CD4-positive, CD25-positive, alpha-beta regulatory T cell (primary cell): ENCODE measurements at places on chromosomes 7 and 10. TPM values are rescaled to one million over a fixed set of nuclear protein-coding genes. Genes with fewer than 3 reads are reported as not detected.

DNA sequence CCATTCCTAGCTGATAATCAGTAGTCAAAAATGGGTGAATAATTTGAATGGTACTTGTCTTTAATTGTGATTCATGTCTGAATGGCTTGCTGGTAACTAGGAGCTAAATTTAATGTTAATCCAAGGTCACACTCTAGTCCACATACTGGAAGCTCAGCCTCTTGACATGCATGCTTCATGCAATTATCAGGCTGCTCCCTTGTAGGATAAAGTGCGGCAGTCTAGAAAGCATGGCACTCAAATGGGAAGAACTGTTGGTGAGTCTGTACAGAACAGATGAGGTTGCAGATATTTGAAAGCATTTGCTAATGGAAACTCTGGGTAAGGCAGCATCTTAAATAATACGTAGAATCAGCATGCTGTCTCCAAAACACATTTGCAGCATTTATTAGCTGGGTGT, 499.4 kb downstream of the AUTS2 start:
- no peak for DNase-seq

DNA sequence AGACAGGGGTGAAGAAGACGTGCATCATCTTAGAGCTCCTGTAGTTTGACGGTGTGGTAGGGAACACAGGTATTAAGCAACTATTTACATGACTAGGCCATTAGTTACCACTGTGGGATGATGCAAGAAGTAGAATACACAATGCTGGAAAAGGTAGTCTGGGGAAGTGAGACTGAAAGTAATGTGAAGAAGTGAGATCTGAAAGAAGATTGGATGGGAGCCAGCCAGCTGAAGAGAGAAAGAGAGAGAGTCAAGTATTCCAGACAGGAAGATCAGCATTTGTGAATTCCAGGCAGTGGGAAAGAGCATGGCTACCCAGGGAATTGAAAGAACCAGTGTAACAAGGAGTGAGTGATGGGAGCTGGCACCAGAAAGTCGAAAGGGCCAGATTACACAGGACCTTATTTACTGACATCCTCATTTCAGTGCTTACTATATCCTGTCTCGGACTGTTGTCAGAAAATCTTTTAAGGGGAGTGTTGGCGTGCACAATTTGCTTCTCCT, 4.0 kb upstream of the CFAP58 start:
- no peak for DNase-seq

DNA sequence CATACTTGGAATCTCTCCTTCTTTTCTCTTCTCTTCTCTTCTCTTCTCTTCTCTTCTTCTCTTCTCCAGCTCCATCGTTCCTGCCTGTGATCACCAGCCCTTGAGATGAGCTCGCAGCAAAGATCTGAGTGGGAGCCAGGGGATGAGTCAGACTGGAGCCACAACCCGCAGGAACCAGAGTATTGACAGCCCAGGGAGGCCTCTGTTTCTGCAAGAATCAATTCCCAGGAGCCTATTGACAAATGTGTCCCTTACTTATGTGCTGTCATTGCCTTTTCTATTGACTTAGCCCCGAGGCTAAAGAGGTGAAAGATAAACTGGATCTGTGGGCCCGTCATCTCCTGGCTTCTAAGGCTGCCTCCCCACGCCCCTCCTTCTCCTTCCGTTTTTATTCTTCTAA, 13.1 kb upstream of the HABP2 start:
- no peak for DNase-seq

DNA sequence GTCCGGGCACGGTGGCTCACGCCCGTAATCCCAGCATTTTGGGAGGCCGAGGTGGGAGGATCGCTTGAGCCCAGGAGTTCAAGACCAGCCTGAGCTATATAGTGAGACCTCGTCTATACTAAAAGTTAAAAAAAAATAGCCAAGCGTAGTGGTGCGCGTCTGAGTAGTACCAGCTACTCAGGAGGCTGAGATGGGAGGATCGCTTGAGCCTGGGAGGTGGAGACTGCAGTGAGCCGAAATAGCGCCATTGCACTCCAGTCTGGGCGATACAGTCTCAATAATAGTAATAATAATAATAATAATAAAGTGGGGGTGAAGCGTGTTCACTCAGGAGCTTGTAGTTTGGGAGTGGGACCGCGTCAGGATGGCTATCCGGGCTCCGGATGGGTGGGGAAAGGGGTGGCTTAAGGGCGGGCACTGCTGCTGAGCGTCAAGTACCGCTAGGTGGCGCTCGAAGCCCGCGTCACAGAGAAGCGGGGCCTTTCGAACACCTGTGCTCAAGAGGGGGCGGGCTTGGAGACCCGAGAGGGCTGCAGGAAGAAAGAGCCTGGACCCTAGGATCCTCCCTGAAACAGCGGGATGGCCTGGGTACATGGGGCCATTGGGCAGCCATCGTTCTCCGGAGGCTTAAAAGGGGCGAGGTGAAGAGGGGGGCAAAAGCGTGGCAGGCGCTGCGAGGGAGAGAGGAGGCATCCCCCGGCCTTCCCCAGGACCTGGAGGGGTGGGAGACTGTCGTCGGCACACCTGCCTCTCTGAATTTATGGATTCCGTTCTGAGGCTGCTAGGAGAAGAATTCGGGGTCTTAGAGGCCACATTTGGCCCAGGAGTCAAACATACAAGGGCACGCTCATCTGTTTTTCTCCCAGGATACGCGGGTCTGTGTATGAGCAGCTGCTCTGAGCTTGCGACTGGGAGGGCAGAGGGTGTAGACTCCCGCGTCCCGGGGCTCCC, 14.5 kb downstream of the LBX1 start:
- peak; percentile 58 for DNase-seq

GRCh38 chr7:139264220-139264619, 33.2 kb downstream of the UBN2 start:
- DNase-seq, result no peak

DNA sequence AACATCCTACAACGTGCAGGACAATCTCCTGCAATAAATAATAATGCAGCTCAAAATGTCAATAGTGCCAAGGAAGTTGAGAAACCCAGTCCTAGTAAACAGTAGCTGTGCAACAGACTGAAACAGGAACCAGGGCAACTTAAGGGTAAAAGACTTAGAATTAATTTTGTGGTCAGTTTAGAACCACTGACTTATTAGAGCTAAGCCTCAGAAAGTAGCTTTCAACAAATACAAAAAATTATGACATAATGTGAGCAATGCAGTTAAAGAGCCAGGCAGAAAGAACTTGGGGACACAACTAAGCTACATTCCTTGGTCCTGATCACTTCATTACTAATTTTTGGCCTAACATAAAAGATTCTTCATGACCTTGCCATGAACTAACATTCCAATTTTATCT, 195.4 kb downstream of the MACC1 start:
- DNase-seq, result no peak

DNA sequence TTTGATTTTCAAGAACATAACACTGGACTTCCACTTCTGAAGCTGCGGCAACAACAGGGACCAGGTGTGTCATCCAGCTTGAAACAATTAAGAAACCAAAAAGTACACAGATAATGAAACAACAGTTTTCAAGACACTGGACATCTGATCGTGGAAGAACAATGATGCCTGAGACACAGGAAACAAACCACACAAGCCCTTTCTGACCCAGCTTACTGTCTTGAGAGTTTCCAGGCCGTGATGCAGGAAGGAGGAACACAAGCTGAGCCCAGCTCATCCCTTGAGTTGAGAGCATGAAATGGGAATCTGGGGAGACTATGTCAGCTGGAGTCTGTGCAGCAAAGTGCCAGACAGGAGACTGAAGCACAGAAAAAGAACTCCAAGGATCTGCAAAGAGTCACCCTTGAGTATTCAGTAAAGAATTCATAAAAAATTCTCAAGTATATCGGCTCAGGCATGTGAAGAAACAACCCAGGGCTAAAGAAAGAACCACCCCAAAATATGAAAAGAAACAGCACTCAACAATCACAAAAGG, 91.6 kb downstream of the RNF32 start:
- no peak for DNase-seq

GRCh38 chr7:4753598-4754432, 21.6 kb upstream of the AP5Z1 start:
- DNase-seq, result peak; percentile 79

- DNase-seq, result no peak
These were observed 62.7 kb downstream of the AKR1C4 start for GRCh38 chr10:5259132-5259951.

DNA sequence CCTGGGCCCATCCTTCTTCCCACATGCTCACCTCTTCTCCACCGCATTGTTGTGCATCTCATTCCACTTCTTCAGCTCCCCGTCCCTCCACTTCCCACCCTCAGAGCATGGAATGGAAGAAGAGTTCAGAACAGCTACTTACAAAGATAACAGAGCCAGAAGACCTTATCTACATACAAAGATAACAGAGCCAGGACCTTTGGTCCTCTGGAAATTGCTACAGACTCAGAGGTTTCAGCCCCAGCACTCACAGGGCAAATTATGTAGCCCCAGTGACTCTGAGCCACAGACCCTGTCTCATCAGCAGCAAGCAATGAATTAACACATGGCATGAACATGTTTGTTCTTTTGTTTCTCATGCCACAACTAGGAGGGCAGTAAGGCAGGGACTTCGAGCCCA, 28.7 kb upstream of the SLC29A3 start:
- no peak for DNase-seq

GRCh38 chr7:45978731-45979211, 57.7 kb upstream of the IGFBP3 start:
- DNase-seq, result no peak

DNA sequence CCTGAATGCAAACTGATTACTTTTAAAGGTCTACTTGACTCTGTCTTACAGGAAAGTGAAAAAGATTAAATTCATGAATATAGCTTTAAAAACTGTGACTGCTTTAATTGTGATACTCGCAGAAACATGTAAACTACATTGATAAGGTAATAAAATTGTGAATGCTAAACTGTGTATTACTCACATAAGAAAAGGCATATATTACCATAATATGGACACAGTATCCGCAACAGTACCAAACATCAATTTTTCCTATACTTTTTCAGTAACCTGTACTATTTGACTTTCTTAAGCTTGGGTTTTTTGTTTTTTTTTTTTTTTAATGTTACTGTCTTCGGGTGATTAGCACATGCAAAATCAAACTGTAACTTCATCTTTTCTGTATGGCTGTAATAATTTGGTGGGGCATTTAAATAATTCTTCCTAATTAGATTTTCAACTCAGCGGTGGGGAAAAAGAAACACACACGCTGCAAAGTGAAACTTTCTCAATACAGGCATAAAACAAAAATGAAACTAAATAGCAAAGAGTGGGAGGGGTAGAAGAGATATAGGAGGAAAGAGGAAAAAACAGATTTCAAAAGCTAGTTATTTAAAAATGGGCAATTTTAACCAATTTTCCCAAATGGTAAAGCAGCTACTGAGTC, 23.2 kb downstream of the NT5C3A start:
- DNase-seq, result peak; percentile 58

GRCh38 chr10:69655124-69655867, 25.2 kb downstream of the FAM241B start:
- DNase-seq, result no peak

DNA sequence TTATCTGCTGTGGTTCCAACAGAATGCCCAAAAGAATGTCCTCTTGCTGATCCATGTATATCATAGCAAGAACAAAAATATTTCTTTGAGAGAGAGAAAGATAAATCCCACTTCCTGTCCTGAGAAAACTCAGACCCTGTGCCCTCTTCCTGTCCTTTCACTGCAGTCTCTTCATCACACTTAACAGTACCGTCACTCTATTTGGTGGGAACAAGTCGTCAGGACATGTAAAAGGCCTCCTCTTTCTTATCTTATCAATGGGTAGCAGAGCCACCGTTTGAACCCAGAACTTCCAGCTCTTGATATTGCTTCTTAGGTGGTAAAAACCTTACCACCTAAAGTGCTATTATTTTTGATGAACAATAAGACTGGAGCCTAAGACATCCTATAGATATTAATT, 43.9 kb downstream of the CHRM2 start:
- no peak for DNase-seq

DNA sequence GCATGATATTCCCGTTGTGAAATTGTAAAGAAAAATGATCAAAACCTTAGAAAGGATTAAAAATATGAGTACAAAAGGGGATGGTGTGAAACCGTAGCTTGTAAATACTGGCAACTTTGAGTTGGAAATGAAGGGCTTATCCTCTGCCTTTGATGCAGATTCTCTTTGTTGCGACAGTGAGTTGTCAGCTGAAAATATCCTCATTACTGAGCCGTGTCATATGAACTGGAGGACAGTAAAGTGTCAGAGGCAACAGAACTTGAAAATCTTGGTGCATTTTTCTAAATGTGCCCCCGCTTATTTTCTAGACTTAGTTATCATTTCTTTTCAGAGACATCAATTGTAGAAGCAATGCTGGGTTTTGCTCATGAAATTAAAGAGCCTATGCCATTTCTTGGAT, 170.5 kb upstream of the NPS start:
- DNase-seq, result no peak

GRCh38 chr7:25770670-25771069, 381.3 kb upstream of the NFE2L3 start:
- DNase-seq, result no peak

DNA sequence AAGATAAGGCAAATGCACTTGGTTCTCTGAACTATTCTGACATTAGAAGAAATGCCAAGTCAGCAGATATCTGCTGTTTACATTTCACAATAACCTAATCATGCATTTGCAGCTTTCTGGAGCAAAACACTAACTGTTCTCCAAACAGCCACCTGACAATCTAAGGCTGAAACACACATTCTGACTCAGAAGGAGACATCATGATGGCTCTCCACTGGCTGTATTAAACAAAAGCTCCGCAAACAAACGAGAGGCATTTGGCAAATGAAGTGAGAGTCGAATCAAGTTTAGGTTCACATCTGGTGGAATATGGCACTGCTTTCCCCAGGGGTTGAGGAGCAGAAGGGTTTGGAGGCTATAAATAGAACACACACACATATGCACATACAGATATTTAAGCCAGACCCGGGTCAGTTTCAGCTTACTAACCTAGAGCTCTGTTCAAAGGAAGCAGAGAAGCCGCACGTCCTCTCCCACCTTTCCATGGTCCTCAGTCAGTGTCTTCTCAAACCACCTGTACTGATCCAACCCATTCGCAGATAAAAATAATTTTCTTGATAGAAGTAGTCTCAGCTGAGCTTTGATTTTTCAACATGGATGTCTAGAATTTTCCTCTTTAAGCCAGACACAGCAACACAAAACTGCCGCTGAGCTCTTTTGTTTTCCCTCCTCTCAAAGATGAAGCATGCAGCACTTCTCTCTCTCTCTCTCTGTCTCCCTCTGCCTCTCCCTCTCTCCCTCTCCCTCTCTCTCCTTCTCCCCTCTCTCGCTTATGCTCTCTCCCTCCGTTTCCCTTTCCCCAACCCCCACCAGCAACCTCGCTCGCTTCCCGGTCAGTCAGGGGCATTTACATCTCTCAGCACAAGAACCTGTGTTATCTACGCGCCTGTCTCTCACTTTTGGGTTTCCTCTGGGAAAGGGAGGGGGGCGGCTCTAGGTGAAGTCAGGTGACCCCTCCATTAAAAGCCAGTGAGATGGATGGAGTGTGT, 682.8 kb downstream of the MAGI2 start:
- DNase-seq, result no peak

ITPRID1 gene
- polyA plus RNA-seq, result not detected

ZNF804B gene
- not detected for polyA plus RNA-seq

PAPOLB gene
- polyA plus RNA-seq, result not detected

TMEM176B gene
- polyA plus RNA-seq, result 0.33 TPM

PNLIPRP2 gene
- not detected for polyA plus RNA-seq

PRSS37 gene
- polyA plus RNA-seq, result not detected

RASA4B gene
- 8.8 TPM for polyA plus RNA-seq

OR6B1 gene
- not detected for polyA plus RNA-seq

CDC14C gene
- polyA plus RNA-seq, result not detected

WNT8B gene
- polyA plus RNA-seq, result not detected

MTPN gene
- 75.3 TPM for polyA plus RNA-seq
